ENCODE measurements at places on chromosomes 1 and 21. TPM values are rescaled to one million over a fixed set of nuclear protein-coding genes. Genes with fewer than 3 reads are reported as not detected.

GRCh38 chr1:70360321-70360720 is 5.8 kb upstream of the ANKRD13C start:
- no peak for DNase-seq

Gene PERM1
- total RNA-seq, result not detected

GRCh38 chr1:41917076-41917475 is 1.6 kb downstream of the HIVEP3 start:
- no peak for DNase-seq

DNA sequence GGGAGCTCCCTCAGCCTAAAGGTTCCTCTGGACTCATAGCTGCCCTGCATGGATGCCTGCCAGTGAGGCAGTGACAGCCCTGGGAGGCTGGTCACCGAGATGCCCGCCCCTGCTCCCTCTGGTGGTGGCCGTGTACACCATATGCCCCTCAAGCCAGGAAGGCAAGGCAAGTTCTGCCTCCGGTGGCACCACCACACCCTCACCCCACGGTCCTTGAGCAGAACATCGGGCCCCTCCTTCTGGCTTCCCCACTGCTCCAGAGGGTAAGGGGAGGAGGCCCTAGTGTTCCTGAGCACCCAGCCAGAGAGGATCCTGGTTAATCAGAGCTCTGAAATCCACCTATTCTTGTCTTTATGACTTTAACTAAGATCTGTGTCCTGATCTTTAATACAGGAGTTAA is 1.5 kb upstream of the S100A14 start:
- no peak for DNase-seq

DNA sequence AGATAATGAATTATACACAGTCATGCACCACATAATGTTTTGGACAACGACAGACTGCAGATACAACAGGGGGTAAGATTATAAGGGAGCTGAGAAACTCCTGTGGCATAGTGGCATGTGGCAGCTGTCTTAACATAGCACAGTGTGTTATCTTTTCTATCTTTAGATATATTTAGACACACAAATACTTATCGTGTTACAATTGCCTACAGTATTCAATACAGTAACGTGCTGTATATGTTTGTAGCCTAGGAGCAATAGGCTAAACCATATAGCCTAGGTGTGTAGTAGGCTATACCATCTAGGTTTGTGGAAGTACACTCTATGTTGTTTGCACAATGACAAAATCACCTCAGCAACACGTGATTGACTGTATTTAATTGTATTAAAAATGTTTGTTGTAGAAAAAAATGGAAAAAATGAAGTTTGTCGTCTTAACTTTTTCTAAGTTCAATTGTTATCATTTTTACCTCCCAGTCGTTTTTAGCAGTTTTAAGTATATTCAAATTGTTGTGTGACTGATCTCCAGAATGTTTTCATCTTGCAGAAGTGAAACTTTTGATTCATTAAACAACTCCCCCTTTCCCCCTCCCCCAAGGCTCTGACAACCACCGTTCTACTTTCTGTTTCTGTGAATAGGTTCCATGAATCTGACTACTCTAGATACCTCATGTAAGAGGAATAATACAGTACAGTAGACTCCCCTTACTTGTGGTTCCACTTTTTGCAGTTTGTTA is 351.0 kb upstream of the B3GALT2 start:
- no peak for DNase-seq

Gene LYPLA2
- 90.3 TPM for total RNA-seq

Gene RUNX3
- total RNA-seq, result not detected

DNA sequence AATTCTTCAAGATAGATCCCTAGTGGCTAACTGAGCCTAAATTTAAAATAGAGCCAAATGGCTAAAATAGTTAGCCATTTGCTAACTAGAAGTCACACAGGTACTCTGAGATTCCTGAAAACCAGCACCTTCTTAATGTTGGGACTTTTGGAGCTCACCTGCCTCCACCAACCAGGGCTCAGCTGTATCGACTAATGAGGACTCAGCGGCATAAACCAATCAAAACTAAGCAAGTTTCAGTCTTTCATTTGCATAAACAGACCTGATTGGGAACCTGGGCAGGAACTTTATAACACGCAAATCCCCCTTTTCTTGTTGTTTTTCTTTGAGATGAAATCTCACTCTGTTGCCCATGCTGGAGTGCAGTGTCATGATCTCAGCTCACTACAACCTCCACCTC is 28.5 kb downstream of the TNFRSF9 start:
- no peak for DNase-seq
